ENCODE measurements at places on chromosomes 1 and 21. TPM values are rescaled to one million over a fixed set of nuclear protein-coding genes. Genes with fewer than 3 reads are reported as not detected.

GRCh38 chr1:83912876-83913275 is 86.1 kb downstream of the TTLL7 start:
- H3K36me3 ChIP-seq: no peaks in the 10 kb centered on the region
- H3K4me1 ChIP-seq: no peaks in the 10 kb centered on the region
- DNase-seq: peak; percentile 10
- H3K27me3 ChIP-seq: no peaks in the 10 kb centered on the region

- H3K36me3 ChIP-seq: no peaks in the 10 kb centered on the region
- H3K27ac ChIP-seq: no peak overlapping the region
- H3K27me3 ChIP-seq: no peaks in the 10 kb centered on the region
- no peaks in the 10 kb centered on the region for H3K4me1 ChIP-seq
These were observed 297.2 kb upstream of the PLXNA2 start for GRCh38 chr1:208541225-208541855.

DNA sequence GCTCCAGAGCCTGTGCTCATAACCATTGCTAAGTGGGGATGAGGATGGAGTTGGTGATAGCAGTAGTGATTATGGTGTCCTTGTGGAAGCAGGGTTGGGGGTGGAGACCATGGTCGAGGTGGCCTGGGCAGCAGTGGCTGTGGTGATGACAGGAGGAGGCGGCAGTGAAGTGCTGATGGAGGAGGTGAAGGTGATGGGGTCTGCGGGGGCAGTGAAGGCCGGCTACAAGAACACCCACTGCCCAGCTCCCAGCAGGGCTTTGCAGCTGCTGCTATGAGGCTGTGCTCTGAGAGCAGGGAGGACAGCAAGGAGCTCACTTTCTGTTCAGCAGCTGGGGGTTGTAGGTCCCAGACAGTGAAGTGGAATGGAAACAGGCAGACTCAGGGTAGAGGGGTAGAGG is 15.6 kb upstream of the DMBX1 start:
- no peaks in the 10 kb centered on the region for H3K36me3 ChIP-seq
- no peak overlapping the region for H3K27ac ChIP-seq
- no peak overlapping the region for H3K4me3 ChIP-seq

Gene TGFBR3
- 3.1 TPM for total RNA-seq

DNA sequence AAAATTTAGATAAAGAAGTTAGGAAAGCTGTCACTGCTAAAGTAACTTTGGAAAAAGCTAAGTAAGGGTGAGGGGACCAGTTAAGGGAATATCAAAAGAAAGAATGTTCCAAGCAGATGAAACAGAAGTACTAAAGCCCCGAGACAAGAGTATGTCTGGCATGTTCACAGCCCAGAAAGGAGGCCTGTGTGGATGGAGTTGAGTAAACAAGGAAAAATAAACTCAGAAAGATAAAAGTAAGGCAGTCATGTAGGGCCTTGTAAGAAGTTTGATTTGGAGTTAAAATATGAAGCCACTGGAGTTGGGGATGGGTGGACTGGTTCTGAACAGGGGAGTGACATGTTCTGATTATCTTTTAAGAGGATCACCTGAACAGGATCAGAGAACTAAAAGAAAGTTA is 177.9 kb downstream of the CDC42BPA start:
- H3K4me1 ChIP-seq: no peaks in the 10 kb centered on the region
- no peak overlapping the region for H3K27ac ChIP-seq
- H3K4me3 ChIP-seq: no peak overlapping the region
- no peak for DNase-seq
- no peaks in the 10 kb centered on the region for H3K27me3 ChIP-seq
